ENCODE measurements at places on chromosomes 7 and 10.

- no peak for DNase-seq
Measured at GRCh38 chr10:49388161-49388560, 7.7 kb downstream of the DRGX start.

DNA sequence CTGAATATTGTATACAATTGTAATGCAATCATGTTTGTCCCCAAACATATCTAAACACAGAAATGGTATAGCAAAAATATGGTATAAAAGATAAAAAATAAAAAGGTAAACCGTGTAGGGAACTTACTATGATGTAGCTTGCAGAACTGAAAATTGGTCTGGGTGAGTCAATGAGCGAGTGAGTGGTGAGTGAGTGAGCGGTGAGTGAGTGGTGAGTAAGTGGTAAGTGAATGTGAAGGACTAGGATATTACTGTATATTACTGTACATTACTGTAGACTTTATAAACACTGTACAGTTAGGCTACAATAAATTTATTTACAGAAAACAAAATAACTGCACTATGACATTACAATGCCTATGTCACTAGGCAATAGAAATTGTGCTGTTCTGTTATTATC lies 1163.2 kb upstream of the SORCS1 start:
- DNase-seq = no peak

DNA sequence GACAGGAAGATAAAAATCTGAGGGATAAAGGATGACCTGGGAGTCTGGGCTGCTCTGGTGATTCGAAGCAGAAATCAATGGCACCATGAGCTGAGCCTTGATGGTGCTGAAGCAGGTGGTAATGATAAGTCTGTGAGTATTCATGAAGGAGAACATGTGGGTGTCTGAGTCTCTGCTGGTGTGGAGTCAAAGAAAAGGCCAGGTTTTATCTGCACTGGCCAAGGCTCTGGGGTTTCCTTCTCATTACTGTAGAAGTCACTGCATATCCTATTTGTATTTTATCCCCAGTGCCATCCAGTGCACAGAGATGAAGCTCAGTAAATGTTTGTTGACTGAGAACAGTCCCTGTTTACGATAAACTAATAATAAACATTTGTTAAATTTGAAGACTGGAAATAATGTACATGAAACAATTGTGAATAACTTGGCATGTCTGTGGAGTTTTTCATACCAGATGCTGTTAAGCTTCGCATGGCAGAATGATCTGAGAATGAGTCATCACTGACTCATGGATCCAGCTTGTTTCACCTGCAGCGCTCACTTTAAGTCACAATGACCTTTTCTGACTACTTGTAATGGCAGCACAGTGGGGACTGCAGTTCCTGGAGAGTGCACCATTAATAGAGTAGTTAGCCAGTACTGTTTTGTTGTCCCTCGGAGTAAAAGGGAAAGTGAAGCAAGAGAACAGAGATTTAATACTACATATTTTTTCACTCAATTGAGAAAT lies 538.5 kb downstream of the HTR7 start:
- no peak for DNase-seq

DNA sequence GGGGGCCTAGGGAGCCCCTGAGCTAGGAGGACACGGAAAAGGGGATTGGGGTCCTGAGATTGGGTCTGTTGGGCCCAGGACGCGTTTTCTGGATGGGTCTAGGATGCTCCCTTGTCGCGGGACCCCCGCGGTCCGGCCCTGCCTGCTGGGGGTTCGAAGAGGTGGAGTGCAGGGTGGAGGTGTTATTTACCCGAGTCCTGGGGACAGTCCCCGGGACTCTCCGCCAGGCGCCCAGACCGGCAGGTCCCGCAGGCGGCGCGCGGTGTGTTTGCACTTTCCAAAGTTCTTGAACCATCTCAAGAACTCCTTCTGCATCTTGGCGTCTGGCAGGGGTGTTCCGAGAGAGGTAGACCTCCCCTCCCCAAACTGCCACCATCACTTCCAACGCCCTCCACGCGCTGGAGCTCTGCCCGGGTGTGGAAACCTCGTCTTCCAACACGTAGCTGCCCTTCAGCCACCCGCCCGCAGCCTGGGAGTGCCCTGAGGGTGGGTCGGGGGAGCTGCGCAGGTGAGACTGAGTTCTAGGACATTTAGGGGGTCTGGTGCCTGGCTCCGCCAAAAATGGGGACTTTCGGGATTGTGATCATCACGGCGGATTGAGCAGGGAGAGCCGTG lies 569 bp downstream of the CAV1 start:
- DNase-seq = no peak

DNA sequence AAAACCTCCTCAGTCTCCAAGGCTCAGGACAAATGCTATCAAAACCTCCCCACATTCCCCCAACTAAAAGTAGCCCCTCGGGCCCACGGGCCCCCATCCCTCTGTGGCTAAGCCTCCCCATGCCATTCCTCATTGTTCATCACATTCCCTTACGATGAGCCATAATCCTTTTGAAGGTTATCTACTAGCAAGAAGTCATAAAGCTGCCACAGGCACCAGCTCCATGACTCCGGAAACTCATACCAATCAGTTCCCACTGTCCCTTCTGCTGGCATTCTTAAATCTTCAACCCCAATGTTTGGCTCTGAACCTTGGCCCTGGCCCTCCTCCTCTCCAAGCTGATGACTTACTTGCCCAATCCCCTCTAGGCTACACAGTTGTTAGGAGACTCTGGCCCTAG lies 19.4 kb upstream of the TM9SF3 start:
- DNase-seq = no peak

GRCh38 chr7:43649755-43650274 lies 66.9 kb downstream of the STK17A start:
- DNase-seq = no peak

DNA sequence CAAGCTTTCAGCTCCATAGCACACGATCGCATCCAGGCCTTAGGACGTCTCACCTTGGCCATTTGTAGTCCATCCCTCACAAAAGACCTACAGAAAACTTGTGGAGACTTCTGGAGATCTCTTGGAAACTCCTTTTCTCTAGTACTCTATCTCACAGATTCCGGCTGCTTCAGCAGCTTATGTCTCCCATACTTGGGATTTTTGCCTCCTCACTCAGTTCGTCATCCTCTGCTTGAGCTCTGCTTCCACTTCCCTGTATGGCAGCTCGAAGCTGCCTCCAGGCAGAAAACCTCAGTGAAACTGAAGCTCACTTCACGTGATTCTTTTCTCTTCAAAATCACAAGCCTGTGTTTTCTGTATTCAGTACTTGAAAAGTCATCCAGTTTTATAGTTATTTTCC lies 178.7 kb upstream of the GDF10 start:
- DNase-seq = no peak

- no peak for DNase-seq
Measured at GRCh38 chr10:91307489-91307888, 87.0 kb downstream of the PCGF5 start.

DNA sequence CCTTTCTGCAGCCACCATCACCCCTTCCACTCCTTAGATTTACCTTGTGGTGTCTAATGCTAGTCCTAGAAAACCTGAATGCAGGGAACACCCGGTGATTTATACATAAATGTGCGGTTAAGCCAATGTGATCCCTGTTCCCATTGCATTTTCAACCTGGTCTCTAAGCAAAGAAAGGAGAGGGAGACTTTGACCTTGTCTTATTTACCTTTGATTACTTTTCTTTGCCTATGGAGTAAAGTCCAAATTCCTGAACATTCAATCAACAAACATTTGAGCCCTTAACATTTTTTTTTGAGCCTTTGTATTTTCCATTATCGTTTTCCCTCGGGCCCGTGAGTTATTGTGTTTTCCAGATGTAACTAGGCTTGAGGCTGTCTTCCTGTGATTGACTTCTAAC lies 233.9 kb downstream of the ZNF248 start:
- DNase-seq = no peak

GRCh38 chr7:77822269-77822668 lies 23.7 kb downstream of the PHTF2 start:
- peak; percentile 21 for DNase-seq

GRCh38 chr7:150311146-150311545 lies 12.0 kb upstream of the LRRC61 start:
- DNase-seq = no peak

DNA sequence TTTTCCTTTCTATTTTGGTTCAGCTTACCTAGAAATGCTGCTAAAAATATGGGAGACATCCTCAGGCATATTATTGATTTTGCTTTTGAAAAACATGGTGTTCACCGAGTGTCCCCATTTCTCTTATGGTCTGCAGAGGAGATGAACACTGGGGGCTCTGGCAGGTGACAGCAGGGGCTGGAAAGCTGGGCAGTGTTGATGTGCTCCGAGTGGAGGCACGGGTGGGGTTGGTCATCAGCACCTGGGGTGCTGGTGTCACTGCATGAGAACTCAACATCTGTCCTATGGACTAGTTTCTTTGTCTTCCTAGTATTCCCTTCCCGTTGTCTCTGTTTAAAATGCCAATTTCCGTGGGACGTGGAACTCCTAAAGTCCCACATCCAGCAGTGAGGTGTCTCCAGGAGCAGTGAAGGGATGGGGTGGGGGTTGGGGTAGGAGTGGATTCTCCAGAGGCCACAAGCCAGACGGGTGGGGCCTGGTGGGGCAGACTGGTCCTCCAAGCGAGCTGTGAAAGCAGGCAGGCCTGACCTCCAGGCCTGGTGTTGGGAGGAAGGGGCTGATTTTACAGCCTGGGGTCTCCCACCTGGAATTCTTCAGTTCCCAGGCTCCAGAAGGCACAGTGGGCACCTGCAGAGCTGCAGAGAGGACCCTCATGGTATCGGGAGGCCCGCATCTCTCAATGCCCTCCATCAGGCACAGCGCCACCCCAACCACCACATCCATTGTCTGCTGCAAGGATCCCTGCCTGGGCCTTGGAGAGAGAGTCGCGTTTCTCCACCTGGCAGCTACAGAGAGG lies 24.4 kb downstream of the ZNF775 start:
- DNase-seq = no peak

GRCh38 chr10:34768261-34768971 lies 46.7 kb downstream of the PARD3 start:
- DNase-seq = no peak

GRCh38 chr7:70132226-70132851 lies 534.1 kb downstream of the AUTS2 start:
- no peak for DNase-seq

DNA sequence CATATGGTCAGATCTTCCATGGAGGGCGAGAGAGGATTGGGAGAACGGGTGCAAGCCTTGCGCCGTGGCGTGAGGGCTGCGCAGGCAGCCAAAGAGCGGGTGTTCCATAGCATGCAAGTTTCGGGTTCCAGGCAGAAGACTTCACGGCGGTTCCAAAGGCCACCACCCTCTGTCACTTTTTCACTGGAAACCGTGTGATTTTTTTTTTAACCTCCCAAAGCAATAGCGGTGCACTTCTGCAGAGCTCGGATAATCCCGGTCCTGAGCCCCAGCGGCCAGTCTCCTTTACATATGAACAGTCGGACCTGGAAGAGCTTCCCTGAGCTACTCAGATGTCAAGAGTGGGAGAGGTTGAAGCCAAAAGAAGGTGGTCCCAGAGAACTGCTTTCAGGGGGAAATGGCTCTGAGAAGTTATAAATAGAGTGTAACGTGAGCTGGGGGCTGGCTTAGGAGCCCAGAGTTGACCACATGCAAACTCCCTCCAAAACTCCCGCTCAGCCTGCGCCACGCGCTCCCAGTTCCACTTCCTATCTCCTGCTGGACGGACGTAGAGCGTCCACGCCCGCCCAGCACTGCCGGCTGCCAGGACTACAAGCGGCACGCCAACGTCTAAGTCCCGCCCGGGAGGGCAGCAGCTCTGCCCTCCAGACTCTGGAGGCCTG lies at the start of gene MEOX2:
MEOX2 (minus strand) TSS at position 389 of the 662 bp plus-strand sequence; CDS start at position 108, 281 bp downstream.
- no peak for DNase-seq

DNA sequence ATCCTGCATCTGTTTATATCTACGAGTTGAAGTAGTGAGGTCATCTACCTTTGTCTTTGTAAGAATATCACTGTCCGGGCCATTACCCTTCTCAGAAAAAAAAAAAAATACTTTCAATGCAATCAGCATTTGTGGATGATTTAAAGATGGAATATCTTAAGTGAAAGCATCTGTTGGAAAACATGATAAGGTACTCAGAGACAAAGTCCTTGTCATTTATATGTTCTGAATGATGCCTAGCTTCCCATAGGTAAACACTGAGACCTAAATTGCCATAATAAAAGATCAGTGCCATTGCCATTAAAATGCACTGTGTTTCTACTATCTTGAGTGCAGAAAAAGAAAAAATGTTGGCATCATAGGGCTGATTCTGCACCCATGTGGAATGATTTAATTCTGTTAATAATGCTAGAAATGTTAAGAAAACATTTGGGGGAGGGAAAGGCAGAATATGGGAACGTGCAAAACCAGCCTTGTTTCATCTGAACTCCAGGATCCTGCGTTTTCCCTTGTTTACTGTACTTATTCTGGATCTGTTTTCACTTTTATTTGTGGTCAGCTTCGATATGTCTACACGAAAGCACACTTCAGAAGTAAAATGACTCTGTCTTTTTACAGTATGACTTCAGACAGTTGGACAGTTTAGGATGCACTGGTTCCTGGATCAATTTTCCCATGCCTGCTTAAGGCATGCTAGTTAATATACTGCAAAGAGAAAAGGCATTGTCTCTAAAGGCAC lies 669.8 kb downstream of the SUGCT start:
- DNase-seq = no peak

- DNase-seq = no peak
Measured at GRCh38 chr10:128710098-128710797, 584.0 kb upstream of the MKI67 start.

- no peak for DNase-seq
Measured at GRCh38 chr10:70978181-70978580, 89.8 kb upstream of the PCBD1 start.

DNA sequence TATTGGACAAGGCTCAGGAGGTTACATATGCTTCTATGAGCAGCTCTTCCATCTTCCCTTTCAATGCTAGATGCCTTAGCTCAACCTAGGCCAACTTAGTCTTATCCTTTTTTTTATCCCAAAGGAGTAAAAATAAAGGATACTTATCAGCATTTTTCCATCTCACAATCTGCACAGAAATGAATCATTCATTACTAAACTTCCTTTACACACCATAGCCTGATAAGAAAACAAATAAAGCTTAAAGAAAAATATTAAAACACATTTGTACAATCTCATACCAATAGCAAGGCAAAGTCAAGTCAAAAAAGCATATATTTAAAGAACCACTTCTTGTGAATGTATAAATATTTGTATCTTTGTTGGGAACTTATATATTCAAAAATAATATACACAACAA lies 407.4 kb downstream of the GRM8 start:
- no peak for DNase-seq

GRCh38 chr10:3236644-3237404 lies 64.2 kb upstream of the PITRM1 start:
- DNase-seq = no peak

- DNase-seq = no peak
Measured at GRCh38 chr7:130904031-130904757, 170.2 kb upstream of the KLF14 start.

DNA sequence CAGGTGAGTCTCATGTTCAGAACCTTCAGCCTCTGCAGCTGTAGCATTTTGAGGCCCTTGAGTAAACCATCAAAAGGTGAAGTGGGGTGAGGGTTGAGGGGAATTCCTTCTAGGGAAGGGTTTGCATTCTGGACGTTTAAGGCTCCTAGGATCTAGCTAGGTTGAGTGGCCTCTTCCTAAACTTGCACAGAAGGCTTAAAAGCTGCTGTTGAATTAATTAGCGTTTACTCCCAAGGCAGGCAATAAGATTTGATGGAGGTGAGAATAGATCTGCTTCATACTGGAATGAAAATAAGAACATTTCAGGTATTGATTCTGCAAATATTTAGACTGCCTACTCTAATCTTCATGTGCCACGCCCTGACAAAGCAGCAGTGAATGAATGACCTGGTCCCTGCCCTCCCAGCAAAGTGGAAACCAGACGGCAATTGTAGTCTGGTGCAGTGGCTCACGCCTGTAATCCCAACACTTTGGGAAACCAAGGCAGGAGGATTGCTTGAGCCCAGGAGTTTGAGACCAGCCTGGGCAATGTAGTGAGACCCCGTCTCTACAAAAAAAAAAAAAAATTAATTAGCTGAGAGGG lies 11.4 kb upstream of the KPNA7 start:
- no peak for DNase-seq
